Stimulated activated CD4-positive, alpha-beta T cell treated with anti-CD3 and anti-CD28 coated beads, Interleukin-4, amount 100 ng/mL, for 48 hours (primary cell): ENCODE measurements at places on chromosomes 3 and 15.
A peak's percentile ranks its signal among the peaks of the same experiment; 100 is the strongest.

DNA sequence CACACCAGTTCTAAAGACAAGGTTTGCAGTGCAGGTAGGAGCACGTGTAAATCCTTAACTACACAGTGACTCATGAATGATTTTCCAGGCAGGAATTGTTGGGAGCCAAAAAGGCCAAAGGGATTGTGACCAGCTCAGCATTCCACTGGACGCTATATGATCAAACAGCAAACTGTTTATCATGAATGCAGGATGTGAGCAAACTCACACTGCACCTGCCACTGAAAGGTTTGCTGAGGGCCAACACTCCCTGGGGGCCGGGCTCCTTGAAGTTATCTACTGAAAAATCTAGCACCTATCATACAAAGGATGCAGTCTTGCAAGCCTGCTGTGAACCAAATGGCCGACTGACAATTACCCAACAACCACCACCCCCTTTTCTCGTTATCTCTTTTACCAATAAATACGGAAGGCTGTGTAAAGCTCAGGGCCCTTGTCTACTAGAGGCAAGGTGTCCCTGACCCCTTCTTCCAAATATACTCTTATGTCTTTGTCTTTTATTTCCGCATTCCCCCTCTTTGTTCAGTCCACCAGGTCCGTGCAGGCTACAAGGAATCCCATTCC lies 11.5 kb upstream of the DNASE1L3 start:
- no peak for DNase-seq

- DNase-seq, result no peak
These were observed 26.3 kb upstream of the DYNC1LI1 start for GRCh38 chr3:32596909-32597369.

DNA sequence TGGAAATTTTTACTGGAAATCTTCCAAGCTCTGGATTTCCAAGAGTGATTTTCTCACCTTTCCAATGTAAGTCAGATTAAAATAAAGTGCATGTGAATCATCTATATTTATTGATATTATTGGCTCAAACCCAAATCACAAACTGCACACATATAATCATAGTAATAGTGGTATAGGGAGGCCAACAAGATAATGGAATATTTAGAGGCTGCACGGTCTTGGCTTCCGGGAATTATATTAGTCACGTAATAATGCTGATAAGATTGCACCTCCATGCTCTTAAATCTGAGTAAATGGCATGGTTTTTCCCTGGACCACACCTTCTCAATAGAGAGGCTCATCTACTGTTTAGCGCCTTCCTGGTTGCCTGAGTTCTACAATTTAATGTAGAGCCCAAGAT lies 567.1 kb upstream of the NR2F2 start:
- DNase-seq, result no peak

GRCh38 chr15:58552505-58553364 lies 120.9 kb downstream of the LIPC start:
- DNase-seq, result no peak

DNA sequence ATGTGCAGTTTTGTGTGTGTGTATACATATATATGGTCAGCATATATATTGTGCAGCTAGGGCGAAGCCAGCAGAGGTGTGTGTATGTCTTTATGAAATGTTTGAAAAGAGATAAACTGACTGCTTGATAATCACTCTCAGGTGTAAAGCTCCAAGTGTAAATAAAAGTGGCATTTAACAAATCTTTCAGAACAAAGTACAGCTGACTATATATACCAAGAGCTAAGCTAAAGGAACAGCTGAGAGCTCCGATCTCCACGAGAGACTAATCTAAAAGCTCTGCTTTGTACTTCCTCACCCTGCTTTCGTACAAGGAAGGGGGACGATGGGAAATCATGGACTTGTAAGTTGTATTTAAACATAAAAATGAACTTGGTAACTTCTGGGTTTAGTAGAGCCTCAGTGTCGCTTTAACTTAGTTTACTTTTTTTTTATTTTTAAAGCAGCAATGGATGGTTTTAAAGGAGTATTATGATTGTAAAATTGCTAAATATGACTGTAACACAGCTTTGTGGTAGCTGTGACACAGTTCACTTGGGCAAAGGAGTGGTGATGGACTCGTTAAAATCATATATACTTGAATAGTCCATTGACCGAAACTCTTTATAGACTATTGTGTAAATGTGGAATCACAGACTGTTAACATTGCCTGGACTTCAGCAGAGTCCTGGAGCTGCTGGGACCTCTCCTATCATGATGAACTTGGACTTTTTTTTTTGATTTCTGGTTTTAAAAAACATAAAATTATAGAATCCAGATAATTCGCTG lies 11.4 kb upstream of the ITPKA start:
- no peak for DNase-seq

- DNase-seq, result peak; percentile 74
These were observed 1.1 kb downstream of the WDR82 start for GRCh38 chr3:52277071-52277964.

DNA sequence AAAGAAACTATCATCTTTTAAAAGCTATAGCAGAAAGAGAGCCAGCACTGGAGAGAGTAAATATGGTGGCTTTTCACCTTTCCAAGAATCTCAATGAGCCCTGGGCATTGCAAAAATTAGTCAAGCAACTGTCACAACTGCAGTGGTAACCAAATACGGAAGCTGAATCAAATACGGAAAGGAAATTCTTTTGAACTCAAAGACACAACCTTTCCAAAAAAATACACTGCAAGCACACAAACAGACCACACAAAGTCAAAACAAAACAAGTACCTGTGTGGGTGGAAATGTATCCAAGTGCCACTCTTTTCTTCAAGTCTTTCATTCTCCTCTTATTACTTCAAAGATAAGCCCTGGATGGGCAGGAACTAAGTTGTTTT lies 17.6 kb downstream of the VGLL4 start:
- DNase-seq, result no peak

GRCh38 chr15:99197856-99198255 lies 51.5 kb downstream of the TTC23 start:
- no peak for DNase-seq

GRCh38 chr3:62554264-62554799 lies 181.0 kb upstream of the FEZF2 start:
- no peak for DNase-seq

GRCh38 chr3:112469671-112470070 lies 29.6 kb downstream of the BTLA start:
- DNase-seq, result no peak

DNA sequence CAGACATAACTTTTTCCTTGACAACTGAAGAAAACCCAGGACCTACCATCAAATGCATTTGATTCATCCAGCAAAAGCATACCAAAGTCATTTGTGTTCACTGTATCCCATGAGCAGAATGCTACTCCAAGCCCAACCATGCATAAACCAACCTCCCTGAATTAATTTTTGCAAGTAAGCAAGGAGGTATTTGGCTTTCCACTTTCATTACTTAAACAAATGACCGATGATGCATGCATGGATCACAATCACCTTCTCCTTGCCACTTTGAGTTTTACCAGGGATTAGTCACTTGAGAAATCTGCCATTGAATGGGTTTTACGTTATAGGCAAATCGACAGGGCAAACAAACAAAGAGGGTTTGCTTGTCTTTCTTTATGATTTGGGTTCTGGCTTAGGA lies 214.8 kb downstream of the FMN1 start:
- DNase-seq, result no peak
